ENCODE measurements at places on chromosomes 12 and 14.

DNA sequence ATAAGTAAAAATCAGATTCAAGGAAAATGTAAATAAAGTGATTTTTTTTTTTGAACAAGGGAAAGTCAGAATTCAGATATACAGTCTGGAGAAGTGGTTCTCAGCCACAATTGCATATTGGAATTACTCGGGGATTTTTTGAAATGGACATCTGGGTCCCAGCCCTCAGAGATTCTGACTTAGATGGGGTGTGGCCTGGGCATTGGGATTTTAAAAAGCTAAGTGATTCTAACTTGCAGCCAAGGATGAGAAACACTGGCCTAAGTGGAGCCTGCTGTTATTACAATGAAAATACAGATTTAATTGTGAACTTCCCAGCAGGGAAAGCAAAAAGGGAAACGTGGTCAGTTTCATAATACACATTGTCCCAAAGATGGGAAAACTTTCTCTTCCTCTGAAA, 273.8 kb downstream of the TTC8 start:
- no peak for DNase-seq
- H3K27me3 ChIP-seq = no peaks in the 10 kb centered on the region
- no peak overlapping the region for H3K4me3 ChIP-seq

GRCh38 chr12:15846887-15847286, 35.3 kb upstream of the STRAP start:
- no peak for DNase-seq
- H3K4me3 ChIP-seq = no peak overlapping the region
- H3K36me3 ChIP-seq = no peaks in the 10 kb centered on the region

DNA sequence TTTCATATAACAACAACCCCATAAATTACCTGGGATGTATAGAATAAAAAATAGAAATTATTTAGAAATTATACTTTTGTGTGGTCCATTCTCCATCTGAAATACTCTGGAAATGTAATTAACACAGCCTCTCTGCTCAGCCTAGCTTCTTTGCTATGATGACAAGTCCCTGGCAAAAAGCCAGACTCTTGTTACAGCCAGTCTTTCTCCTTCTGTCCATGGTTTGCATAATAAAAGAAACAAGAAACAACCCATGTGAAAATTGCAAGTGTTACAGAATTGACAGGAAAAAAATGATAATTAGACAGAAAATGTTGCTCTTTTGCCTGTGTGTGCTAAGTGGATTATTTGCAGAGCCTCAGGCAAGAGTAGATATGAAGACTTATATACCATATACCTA, 61.3 kb downstream of the C12orf50 start:
- H3K4me1 ChIP-seq = no peaks in the 10 kb centered on the region
- no peak overlapping the region for H3K4me3 ChIP-seq
- no peak overlapping the region for H3K27ac ChIP-seq

- H3K27me3 ChIP-seq = no peaks in the 10 kb centered on the region
- H3K36me3 ChIP-seq = no peaks in the 10 kb centered on the region
- H3K27ac ChIP-seq = no peak overlapping the region
- no peak overlapping the region for H3K4me3 ChIP-seq
Observed at GRCh38 chr12:8561011-8561410, 20.3 kb upstream of the CLEC4E start.

DNA sequence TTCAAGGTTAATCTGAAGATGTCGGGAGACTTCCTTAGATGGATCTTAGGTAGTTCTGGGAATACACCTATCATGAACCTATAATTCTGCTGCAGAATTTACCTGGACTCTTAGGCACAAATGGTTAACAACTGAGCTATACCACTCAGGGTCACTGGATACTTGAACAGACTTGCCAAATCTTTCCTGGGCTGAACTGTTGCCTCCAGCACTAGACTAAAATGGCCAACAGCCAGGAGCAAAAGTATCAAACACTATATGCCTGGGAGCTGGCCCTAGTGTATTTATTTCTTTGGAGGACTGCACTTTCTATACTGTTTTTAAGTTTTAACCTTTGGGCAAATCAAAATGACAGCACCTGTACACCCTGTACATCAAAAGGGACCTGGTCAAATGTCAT, 252.8 kb downstream of the TMEM117 start:
- no peaks in the 10 kb centered on the region for H3K27me3 ChIP-seq
- DNase-seq = no peak
- H3K27ac ChIP-seq = no peak overlapping the region
- H3K4me3 ChIP-seq = no peak overlapping the region

DNA sequence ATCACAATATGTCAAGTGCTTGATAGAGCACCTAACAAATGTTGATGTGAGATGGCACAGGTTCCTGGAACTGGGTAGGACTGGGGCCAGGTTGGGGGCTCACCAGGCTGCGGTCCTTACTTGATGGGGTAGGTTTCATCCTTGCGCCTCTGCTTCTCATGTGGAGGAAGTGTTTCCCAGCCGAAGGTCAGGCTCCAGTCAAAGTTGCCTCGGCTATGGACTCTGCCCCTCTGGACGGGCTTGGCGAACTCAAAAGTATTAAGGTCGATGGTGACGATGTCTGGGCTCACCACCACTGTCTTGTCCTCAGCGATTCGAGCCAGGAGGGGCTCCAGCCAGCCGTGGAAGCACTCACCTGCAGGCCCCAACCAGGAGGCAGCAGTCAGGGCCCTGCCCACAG, 17.5 kb upstream of the CELA1 start:
- H3K27ac ChIP-seq = no peak overlapping the region
- no peaks in the 10 kb centered on the region for H3K36me3 ChIP-seq
- H3K4me1 ChIP-seq = peaks cover 1% of the 10 kb centered on the region
- H3K4me3 ChIP-seq = no peak overlapping the region

- no peaks in the 10 kb centered on the region for H3K36me3 ChIP-seq
- H3K27ac ChIP-seq = no peak overlapping the region
- H3K27me3 ChIP-seq = no peaks in the 10 kb centered on the region
- no peaks in the 10 kb centered on the region for H3K4me1 ChIP-seq
Observed at GRCh38 chr12:96452261-96452922, 37.0 kb upstream of the CFAP54 start.

- no peaks in the 10 kb centered on the region for H3K27me3 ChIP-seq
- no peaks in the 10 kb centered on the region for H3K36me3 ChIP-seq
- no peak for DNase-seq
- no peaks in the 10 kb centered on the region for H3K4me1 ChIP-seq
- no peak overlapping the region for H3K4me3 ChIP-seq
- H3K27ac ChIP-seq = no peak overlapping the region
Observed at GRCh38 chr12:39672976-39673375, 53.4 kb upstream of the ABCD2 start.

Data from neuronal stem cell (in vitro differentiated cells).